ENCODE measurements at places on chromosomes 3 and 15.

- DNase-seq, result no peak
Observed at GRCh38 chr3:7309641-7310102, 448.8 kb downstream of the GRM7 start.

DNA sequence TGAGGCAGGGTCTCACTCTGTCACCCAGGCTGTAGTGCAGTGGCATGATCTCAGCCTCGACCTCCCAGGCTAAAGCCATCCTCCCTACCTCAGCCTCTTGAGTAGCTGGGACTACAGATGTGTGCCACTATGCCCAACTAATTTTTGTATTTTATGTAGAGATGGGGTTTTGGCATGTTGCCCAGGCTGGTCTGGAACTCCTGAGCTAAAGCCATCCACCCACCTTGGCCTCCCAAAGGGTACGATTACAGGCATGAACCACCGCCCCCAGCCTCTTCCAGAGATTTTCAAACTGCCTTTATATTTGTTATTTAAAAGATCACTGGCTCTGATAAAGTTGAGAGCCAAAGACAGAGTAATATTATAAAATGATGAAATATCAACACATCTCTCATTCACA, 37.3 kb downstream of the BSN start:
- DNase-seq, result peak; percentile 63

- DNase-seq, result no peak
Observed at GRCh38 chr3:194102436-194102835, 33.5 kb upstream of the HES1 start.

GRCh38 chr3:37743974-37744373, 117.7 kb upstream of the CTDSPL start:
- DNase-seq, result no peak

DNA sequence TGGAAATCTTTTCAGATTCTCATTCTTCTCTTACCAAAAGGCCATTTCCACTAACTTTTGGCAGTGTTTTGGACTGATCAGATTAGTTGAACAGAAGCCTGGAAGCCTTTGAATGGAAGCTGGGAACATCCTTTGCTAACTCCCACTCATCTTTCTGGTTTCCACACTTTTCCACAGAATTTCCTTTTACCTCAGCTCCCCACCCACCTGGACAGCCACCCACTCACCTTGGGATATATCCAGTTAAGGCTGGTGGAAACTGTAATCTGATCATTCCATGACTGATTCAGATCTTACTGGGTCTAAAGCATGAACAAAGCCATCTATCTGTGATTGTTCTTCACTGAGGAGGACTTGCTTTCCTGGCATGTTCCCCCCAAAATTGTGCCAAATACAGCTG, 119.5 kb downstream of the CCNL1 start:
- DNase-seq, result no peak

- DNase-seq, result no peak
Observed at GRCh38 chr15:67859331-67859946, 19.6 kb upstream of the RNU6-1 start.

- no peak for DNase-seq
Observed at GRCh38 chr3:130702985-130703384, 43.6 kb downstream of the PIK3R4 start.

GRCh38 chr3:129230311-129231019, 18.9 kb upstream of the COPG1 start:
- DNase-seq, result no peak

DNA sequence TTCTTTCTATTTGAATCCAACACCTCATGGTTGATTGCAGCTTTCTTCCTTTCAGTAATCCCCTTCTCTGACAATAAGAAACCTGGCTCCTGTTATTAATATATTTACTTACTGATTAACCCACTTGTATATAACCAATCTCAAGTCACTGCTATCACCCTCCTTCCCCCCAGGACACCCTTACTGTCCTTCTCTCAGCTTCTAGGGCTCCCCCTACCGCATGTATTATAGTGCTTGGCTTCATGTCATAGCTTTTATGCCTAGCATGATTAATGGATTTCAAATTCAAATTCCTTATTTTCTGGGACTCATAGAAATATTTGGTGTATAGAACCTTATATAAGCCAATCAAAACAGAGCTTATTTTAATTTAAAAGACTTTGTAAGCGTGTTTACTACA, 75.7 kb upstream of the BNIP2 start:
- peak; percentile 49 for DNase-seq

- peak; percentile 32 for DNase-seq
Observed at GRCh38 chr3:3068358-3068881, 41.8 kb downstream of the IL5RA start.

GRCh38 chr3:10149226-10149625, 7.6 kb downstream of the VHL start:
- no peak for DNase-seq

- no peak for DNase-seq
Observed at GRCh38 chr3:136954980-136955780, 2.6 kb upstream of the IL20RB start.

- DNase-seq, result no peak
Observed at GRCh38 chr15:80918196-80918783, 71.3 kb downstream of the MESD start.

DNA sequence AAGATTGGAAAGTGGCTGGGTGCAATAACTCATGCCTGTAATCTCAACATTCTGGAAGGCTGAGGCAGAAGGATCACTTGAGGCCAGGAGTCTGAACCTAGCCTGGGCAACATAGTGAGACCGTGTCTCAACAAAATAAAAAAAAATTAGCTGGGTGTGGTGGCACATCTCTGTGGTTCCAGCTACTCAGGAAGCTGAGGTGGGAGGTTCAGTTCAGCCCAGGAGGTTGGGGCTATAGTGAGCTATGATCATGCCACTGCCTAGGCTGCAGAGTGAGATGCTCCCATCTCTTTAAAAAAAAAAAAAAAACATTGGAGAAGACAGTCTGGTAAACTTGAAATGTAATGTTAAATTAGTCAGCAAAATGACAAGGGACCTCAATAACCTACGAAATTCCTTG, 57.9 kb downstream of the STAG1 start:
- no peak for DNase-seq

DNA sequence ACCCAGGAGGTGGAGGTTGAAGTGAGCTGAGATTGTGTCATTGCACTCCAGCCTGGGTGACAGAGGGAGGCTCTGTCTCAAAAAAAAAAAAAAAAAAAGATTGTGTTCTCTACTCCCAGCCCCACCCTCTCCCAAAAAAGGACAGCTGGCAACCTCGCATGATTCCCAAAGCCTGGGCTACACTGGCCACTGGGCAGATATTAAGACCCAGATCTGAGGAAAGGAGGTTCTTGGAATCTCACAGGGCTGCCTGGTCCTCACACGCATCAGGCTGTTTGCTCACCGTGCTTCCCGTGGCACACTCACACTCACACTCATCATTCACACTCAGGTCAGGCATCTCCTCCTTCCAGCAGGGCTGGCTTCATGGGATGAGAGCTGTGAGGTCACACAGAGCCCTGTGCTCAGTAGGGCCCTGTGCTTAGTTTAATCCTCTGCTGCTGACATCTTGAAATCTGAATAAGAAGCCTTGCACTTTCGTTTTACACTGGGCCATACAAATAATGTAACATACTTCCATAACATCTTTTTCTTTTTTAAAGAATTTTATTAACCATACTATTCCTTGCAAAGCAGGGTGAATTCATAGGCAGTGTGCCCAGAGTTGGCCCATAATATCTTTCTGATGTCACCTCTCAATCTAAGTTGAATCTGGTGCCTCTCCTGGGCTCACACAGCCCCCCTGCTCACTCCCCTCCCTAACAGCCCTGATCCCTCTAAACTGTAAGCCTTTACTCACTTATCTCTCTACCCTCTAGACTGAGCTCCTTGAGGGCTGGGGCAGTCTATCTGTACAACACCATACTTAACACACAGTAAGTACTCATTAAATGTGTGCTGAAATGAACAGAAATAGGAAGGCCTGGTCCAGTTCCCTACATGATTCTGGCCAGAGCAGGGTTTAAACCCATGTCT, 50.2 kb upstream of the C15orf39 start:
- DNase-seq, result no peak

GRCh38 chr15:40565333-40566238, 744 bp upstream of the CCDC32 start:
- peak; percentile 84 for DNase-seq

GRCh38 chr3:183253528-183254486, 754 bp downstream of the B3GNT5 start:
- DNase-seq, result peak; percentile 80

DNA sequence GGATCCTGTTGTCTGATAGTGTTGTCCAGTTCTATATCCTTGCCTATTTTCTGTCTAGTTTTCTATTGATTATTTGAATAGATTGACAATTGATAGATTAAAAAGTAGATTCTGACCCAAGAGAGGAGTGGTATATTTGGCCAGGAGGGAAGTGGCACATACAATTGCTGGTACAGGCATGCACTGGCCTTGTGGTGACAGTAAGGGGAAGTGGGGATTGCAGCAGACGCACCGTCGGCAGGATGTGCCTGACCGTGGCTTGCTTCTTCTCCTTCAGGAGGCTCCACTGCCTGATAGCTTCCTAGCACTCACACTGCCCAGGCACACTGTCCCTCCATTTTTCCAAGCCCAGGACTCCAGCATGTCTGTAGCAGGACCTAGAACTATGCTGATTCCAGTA, 10.5 kb downstream of the GABRG3 start:
- no peak for DNase-seq

DNA sequence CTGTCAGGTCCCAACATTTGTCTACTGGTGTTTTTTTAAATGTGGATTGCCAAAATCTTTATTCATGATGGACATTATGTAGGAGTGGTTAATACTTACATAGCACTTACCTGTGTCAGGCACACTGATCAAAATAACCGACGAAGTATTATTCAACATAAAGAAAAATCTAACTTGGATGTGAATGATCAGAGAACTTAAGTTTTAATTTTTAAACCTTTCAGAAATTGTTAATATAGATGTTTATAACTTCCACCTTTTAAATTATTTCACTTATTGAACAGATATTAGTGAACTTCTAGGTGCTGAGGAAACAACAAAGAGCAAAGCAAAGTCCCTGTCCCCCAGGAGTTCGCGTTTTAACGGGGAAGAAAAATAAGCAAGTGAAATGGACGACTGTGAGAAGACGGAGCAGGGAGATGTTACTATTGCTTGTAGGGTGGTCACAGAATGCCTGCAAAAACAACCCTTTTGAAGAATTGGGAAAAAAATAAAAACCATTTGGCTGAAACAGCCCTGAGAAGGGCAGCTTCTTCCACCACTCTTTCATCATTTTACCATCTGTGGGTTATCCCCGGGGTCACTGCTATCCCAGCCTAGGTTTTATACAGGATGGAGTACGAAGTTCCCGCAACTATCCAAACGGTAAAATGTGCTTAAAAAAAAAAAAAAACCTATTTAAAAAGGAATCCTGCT, 915 bp upstream of the APH1B start:
- DNase-seq, result peak; percentile 60

- no peak for DNase-seq
Observed at GRCh38 chr15:90496791-90497190, 32.9 kb upstream of the CRTC3 start.

GRCh38 chr3:75171630-75172230, 492.4 kb upstream of the FRG2C start:
- peak; percentile 37 for DNase-seq

DNA sequence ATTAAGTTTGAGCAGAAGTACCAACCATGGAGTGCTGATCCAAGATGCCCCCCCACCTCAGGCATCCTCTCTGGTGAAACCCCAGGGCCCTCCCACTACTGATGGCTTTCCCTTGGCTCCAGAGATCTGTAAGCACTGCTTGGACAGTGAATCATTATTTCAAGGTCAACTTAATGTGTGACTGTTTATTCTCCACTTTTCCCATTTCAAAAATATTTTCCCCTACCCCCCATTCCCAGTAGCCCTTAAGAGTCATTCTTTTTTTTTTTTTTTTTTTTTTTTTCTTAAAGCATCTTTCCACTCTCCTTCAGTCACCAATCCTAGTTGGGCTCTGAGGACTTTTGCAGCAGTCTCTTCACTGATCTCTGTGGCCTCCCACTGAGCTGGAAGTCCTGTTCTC, 82.6 kb downstream of the PCCB start:
- DNase-seq, result no peak

DNA sequence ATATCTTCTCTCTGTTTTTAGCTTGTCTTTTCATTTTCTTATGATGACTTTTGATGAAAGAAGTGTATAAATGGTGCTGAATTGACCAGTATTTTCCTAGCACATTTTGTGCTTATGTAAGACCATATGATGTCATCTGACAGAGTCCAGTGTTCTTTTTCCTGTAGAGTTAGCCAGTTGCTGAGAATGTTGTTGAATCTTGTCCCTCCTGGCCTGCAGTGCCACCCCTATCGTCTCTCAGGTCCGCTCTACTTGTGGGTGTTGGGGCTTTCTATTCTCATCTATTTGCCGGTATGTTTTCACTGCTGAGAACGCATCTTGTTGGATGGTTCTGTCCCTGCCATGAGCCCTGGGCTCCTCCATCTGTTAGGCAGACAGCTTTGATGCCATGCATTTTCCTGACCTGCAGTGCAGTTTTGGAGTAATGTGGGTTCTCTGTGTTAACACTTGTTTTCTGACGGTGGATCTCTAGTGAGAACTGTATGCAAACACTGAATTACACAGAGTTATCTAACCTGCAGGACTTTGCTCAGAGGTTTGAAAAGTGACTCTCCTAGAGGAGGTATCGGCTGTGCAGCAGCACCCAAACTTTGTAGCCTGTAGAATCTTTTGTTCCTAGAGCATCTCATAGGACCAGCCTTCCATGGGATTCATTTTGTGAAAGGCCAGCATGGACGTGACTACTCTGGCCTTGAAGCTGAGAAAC, 44.6 kb downstream of the SLC6A20 start:
- DNase-seq, result no peak

DNA sequence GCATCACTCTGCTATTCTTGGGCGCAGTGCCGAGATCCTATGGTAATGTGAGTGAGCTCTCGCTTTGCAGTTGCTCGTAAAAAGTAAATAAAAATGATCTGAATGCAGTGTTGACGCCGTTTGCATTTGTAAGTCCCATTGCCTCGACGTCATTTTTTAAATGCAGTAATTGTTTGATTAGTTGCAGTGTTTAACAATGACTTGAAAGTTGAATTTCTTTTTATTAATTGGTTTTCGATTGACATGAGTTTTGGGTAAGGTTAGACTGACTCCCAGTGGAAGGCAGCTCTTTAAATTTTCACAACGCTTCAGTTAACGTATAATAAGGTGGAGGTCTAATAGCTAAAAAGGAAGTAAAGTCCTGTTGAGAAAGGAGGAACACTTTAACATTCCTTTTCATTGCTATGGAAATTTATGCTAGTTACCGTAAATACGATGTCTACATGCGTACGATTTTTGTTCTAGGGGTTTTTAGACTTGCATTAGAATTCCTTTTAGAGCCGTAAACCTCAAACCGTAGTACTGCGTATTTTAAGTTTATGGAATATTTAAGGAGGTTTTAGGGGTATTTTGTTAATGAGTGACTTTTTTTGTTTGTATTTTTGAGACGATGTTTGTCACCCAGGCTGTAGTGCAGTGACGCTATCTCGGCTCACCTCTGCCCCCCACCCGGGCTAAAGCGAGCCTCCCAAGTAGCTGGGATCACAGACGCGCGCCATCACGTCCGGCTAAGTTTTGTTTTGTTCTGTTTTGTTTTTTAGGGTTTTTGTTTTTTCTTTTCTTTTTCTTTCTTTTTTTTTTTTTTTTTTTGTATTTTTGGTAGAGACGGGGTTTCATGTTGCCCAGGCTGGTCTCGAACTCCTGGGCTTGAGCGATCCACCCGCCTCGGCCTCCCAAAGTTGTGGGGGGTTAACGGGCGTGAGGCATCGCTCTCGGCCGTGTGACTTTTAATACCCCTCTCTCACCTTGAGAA, 1.4 kb downstream of the MORF4L1 start:
- DNase-seq, result peak; percentile 52

GRCh38 chr3:81908561-81908960, 147.1 kb upstream of the GBE1 start:
- DNase-seq, result no peak

All from NCI-H69 (cell line).